ENCODE measurements at places on chromosomes 1 and 21. TPM values are rescaled to one million over a fixed set of nuclear protein-coding genes. Genes with fewer than 3 reads are reported as not detected.

The MEX3A gene
- total RNA-seq: 0.27 TPM

DNA sequence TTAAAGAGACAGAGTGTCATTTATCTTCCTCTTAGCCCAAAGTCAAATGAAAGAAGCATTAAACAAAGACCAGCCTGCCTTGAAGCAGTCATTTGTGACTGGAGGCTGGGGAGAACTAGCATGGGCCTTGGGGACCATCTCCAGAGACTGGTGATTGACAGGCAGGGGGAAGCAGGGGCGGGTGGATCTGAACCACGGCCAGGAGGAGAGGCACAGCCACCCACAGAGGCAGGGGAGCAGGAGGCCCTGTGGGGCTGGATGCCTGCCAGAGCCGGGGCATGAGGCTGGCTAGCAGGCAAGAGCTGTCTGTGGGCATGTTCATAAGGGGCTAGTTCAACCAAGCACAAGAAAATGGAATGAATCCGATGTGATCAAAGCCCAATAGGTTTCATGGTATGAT, 73.9 kb downstream of the PLXNA2 start:
- peaks cover 27% of the 10 kb centered on the region for H3K4me1 ChIP-seq
- no peaks in the 10 kb centered on the region for H3K36me3 ChIP-seq
- H3K27me3 ChIP-seq: no peaks in the 10 kb centered on the region
- no peak overlapping the region for H3K27ac ChIP-seq

- H3K36me3 ChIP-seq: no peaks in the 10 kb centered on the region
- H3K27ac ChIP-seq: peak overlapping the region; percentile 43
- no peaks in the 10 kb centered on the region for H3K27me3 ChIP-seq
- peaks cover 82% of the 10 kb centered on the region for H3K4me1 ChIP-seq
- no peak for DNase-seq
- H3K4me3 ChIP-seq: no peak overlapping the region
Observed at GRCh38 chr1:206703661-206704060, 19.0 kb downstream of the MAPKAPK2 start.

The LAMC2 gene
- total RNA-seq: 1.0 TPM

The TLCD4 gene
- 53.0 TPM for total RNA-seq

The IFI44 gene
- 9.1 TPM for total RNA-seq

Data from heart left ventricle (tissue), 16 donors.